ENCODE measurements at places on chromosomes 4 and X. TPM values are rescaled to one million over a fixed set of nuclear protein-coding genes. Genes with fewer than 3 reads are reported as not detected.

- DNase-seq = no peak
Observed at GRCh38 chrX:111445485-111445884, 33.5 kb upstream of the DCX start.

Gene EMCN
- 5.8 TPM for total RNA-seq

Gene MAGEA8
- 2.0 TPM for total RNA-seq

Gene PPP4R3C
- total RNA-seq = 2.7 TPM

Gene ESX1
- total RNA-seq = 41.7 TPM

DNA sequence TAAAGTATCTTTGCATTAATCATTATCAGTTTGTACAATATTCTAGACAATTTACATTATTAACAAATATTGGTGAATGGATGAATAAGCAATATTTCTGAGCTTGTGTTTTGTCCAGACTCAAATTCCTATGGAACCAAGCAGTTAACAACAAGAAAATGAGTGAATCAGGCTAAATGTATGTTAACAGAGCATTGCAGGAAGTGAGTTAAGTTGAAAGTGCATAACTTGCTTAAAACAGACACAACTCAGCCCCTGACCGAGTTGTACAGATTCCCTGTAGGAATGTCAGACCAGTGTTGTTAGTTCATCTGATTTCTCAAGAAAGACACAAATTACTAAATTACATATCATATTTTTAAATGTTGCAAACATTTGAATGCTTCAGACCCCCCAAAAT is 23.7 kb upstream of the CSN1S1 start:
- DNase-seq = no peak

DNA sequence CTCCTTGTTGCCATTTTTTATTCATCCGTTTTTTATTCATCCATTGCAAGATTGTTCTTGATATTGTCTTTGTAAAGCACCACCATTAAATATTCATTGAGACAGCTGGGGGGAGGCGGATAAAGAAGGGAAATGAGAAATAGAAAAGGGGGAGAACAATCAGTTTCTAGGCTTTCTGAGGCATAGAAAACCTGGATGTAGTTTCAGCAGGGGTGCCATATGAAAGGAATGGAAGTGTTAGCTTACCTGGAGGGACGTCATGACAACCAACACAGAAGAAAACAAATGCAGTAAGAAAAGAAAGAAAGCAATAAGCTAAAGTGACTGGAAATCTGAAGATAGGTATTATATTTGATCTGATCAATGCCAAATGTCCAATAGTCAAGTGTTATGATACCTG is 276.1 kb downstream of the GASK1B start:
- DNase-seq = no peak

DNA sequence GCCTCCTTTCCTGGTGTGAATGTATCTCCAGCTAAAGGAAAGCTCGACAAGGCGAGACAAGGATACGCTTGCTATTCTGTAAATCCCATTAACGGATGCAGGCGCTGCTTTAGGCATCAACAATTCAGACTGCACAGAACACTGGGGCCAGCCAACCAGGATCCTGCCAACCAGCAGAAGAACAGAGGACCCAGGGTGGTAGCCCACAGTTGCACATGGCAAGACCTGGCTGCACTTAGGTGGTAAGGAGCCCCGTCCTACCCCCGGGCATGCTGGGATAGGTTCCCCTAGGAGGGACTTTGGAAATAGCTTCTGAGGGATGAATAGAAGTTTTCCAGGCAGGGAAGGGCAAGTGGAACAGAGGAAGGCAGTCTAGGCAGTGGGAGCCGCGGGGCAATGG is 20.7 kb downstream of the PSAPL1 start:
- peak; percentile 6 for DNase-seq

DNA sequence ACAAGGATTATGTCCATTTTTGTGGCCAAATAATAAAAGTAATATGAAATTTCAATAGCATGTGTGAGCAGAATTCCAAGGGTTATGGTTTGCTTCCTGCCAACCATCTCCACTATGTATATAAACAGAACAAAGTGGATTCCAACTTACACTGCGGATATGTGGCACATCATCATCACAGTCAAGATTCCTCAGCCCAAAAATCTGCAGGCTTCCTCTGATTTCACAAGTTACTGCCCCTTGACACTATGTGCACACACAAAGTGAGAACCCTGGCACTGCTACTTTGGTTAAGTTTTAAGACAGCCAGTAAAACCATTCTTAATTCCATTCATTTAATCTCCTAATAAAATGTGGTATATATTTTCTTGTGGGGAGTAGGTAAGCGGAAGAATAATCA is 76.4 kb downstream of the LEF1 start:
- no peak for DNase-seq

- DNase-seq = no peak
Observed at GRCh38 chr4:61860376-61860775, 660.2 kb downstream of the ADGRL3 start.

DNA sequence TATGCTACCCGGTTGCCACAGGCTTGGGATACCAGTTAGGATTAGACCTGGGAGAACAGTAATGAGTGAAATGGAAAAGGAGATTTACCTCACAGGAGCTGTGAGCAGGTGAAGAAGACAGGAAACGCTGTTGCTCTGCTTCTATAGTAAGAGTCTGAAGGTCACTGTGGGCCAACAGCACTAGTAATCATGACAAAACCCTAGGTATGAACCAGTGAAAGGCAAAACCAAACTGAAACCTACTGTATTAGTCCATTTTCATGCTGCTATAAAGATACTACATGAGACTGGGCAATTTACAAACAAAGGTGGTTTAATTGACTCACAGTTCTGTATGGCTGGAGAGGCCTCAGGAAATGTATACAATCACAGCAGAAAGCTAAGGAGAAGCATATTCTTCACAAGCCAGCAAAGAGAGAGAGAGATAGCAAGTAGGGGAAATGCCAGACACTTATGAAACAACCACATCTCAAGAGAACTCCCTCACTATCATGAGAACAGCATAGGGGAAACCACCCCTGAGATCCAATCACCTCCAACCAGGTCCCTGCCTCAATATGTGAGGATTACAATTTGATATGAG is 736.7 kb upstream of the INTU start:
- DNase-seq = no peak

DNA sequence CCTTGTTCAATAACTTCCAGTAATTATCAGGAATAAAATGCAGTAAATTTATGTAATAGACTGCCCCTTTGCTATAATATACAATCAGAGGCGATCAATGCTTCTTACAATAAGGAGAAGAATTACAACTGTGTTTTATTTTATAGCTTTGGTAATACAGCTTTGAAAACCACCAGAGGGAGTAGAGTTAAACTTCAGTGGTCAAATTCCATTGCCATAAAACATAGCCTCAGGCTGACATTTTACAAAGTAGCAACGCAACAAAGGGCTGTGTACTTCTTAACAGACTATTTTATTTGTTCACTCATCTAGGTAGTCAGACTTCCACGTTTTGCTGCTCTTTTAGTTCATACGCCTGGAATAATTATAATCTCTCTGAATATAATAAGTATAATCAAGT is 58.5 kb downstream of the TEX13C start:
- DNase-seq = no peak

DNA sequence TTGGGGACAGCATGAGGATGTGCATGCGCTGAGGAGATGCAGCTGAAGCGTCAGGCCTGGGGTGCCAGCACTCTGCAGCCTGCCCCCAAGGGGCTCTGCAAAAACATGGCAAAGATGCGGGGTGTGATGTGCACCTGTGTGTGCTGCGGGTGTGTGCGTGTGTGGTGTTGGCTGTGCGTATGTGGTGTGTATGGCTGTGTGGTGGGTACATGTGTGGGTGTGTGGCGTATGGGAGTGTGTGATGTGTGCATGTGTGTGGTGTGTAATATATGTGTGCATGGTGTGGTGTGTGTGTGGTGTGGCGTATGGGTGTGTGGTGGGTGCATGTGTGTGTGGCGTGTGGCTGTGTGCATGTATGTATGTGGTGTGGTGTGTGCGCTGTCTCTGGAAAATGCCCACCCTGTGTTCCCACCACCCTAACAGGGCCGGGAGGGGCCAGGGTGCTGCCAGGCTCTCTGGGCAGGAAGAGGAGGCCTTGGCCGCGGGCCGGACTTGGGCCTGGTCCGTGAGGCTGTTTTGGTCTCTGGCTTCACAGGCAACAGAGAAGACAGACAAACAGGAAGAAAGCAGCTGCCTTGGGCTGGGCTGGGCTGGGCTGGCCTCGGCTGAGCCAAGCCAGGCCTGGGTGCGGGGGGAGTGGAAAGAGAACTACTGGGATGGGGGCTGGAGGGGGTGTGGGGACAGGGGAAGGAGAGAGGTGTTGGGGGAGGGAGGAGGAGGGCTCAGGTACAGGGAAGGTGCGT is 1.1 kb upstream of the AVPR2 start:
- DNase-seq = no peak

Gene SNX12
- 53.1 TPM for total RNA-seq

Gene WDR19
- 56.5 TPM for total RNA-seq

DNA sequence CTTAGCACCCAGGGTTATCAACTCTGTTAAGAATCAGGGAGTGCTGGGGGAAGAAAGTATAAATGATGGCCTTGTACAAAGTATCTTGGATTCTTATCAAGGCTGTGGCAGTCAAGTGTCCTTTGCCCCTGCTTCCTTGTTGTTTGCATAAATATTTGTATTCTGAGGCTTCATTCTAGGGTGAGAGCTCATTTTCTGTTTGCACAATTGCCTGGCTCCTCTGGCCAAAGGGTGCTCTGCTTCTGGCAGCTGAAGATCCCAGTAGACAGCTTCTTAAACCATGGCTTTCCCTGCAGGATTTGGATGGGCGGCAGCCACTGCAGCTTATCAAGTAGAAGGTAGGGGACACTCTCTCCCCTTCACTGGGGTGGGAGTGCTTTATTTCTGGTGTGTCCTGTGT is at the start of gene GBA3:
Gene GBA3 (plus strand): TSS at position 202 of the 400 bp plus-strand sequence.
- no peak for DNase-seq

DNA sequence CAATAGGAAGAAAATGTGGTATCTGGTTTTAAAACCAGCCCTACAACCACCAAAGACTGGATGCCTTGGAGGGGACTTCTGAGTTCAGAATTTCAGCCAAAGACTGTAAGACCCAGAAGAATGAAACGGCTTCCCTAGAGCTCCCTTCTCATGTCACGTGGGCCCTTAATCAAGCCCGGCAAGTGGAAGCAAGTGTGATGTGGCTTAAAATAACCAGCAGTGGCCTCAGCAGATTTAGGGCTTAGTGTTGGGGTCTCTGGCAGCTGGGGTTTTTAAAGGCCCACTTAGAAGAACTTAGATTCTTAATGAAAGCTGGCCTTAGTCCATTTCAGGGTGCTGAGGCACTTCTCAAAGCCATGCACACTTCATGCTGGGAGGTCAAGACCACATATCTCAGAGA is 111.2 kb upstream of the TBC1D9 start:
- no peak for DNase-seq

Gene FAM184B
- total RNA-seq = 0.08 TPM

DNA sequence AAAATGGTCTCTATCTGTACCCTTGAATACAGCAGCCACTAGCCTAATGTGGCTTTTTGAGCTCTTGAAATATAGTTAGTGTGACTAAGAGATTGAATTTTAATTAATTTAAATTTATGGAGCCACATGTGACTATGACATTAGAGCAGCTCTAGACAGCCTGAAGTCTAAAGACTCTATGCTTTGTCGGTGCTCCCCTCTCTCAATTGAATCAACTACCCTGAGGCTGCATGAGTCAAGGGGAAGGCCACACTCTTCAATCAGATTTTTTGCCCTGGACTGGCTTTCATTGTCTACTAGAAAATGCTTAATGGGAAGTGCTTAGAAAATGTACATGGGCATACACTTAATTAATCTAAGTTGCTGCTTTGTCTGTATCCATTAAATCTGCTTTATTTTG is 11.7 kb downstream of the TLR7 start:
- DNase-seq = no peak

Gene TLR1
- total RNA-seq = 2.8 TPM

Gene MAGEB17
- total RNA-seq = 4.1 TPM

- DNase-seq = peak; percentile 71
Observed at GRCh38 chr4:186192066-186192612, 772 bp downstream of the CYP4V2 start.

GRCh38 chrX:130176354-130176776 is 4.6 kb downstream of the RAB33A start:
- no peak for DNase-seq

DNA sequence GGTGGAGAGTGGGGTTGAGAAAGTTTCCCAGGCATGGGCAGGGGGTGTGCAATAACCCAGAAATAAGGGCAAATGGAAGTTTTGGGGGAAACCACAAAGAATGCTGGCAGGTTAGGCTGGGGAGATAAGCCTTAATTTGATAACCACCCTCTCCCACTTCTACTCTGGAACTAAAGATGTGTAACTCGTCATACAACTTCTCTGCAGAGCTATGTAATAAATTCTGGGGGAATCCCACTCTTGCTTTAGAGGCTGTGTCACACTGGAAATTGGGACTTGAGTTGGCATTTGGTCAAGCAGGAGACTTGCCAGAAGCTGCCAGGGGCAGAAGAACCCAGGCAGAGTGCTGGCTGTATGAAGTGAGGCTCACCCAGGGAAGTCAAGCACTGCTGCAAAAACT is 170.9 kb upstream of the CPEB2 start:
- DNase-seq = no peak

Gene HTATSF1
- 103 TPM for total RNA-seq

Data from testis (tissue), 5 donors.